LNCaP clone FGC (cell line): ENCODE measurements at places on chromosomes 5 and 9.

GRCh38 chr5:72426019-72426418, 81.2 kb downstream of the ZNF366 start:
- no peak for DNase-seq

DNA sequence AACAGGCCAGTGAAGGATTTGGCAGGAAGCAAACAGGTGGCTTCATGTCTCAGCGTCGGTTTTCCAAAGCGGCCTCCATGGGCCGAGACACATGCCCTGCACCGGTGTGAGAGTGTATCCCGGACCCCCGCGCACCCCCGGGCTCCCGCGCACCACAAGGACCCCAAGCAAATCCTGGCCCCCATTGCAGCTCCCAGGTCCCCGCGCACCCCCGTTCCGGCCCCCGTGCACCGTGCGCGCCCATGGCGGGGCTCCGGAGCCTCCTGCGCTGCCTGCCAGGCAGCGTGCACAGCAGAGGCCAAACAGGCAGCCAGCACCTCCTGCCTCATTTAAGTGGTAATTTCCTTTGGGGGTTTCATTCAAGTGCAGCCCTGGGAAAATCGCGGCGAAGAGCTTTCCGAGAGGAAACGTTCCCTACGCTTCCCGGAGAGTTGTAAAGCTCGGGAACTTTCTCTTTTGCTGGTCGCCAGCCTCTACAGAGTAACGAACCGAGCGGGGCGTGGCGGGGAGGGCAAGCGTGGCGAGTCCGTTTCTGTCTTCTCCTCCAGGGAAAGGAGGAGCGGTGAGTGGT, 145.5 kb upstream of the SLC24A2 start:
- DNase-seq, result no peak

GRCh38 chr9:137256856-137257255, 1.7 kb downstream of the NELFB start:
- DNase-seq, result no peak

DNA sequence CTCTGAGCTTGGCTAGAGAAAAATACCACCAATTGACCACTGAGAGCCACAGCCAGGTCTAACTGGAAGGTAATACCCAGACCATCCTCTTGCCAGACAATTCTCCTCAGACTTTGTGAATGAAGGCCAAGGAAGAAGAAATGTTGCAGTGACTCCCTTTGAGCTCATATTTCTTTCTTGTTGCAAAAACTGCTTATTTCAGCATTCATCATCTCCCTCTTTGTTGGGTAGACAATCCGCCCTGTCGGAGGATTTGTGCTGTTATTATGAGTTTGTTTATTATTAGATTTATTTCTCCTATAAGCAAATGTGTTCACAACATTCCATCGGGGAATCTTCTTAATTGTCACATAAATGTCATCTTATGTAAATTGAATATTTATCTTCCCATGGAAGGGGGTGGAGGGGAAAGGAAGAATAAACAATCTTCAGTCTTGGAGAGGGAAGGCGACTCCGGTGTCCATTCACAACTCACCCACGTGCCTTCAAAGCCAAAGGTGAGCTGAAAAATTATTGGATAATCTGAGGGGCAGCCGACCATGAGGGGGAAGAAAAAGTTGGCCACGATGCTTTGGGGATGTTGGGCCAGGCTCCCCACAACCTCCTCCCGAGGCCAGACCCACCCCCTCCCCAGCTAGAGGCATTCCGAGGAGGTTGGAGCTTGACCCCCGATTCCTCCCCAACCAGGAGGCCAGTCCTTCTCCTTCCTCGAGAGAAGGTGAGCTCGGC, 1.8 kb upstream of the JADE2 start:
- DNase-seq, result no peak

- DNase-seq, result no peak
These were observed 53.7 kb downstream of the ZNF618 start for GRCh38 chr9:113929634-113930389.

- no peak for DNase-seq
These were observed 16.9 kb upstream of the FBP1 start for GRCh38 chr9:94656200-94656599.

- DNase-seq, result no peak
These were observed 35.5 kb upstream of the LRRC14B start for GRCh38 chr5:155651-156410.

DNA sequence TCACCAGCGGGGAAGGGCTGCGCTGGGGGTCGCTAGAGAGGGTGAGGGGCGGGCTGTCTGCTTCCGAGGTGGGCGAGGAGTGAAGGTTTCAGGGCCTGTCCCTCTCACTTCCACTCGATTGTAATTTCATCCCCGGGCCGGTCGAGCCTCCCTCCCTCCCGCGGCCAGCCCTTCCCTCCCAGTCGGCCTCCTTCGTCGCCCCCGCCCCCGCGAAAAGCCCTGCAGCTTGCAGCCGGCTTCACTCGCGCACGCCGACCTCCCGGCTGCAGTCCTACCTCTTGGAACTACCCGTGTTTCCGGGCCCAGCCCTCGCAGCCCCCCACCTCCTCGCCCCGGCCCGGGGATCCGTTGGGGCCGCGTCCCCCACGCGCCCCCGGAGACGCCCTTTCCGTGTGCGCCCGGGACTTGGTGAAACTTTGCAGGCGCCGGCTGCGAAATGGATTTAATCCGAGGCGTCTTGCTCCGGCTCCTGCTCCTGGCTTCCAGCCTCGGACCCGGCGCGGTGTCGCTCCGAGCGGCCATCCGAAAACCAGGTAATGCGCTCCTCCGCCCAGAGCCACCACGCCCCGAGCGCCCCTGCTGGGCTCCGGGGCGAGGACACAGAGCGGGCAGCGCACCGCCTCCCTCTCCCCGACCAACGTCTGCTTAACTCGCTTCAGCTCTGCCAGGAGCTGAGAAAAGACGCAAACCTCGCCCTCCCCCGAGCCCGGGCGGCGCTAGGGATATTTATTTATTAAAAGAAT, at the start of gene EGFLAM:
Gene EGFLAM (plus strand): TSS at position 241 of the 743 bp plus-strand sequence. CDS start 196 bp downstream, at position 437.
- no peak for DNase-seq

DNA sequence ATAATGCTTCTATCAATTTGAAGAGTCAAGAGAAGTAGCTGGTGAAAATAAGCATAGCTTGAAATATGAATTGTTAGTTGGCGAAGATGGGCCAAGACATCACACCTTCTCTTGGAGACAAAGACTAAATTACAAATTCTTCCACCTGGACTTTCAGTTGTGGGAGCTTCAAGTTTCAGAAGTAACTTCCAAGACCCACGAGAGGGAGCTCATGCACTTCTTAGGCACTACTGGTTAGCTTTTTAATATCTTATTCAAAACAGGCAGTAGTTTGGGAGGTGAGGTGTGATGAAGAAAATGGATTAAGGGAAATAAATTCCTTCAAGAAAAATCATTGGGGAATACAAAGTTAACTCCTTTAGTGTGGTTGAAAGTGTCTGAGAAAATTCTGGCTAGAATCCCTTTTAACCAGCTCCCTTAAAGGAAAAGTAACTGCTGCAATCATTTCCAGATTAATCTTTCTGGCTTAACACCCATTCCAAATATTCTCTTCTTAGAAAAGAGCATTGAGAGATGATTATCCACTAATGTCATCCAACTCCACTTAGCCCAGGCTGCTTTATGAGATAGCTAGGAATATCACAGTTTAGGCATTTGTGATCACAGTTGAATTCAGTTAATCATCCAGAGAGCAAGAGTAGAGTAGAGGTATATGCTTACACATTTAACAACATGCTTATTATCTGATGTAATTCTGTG, 139.5 kb upstream of the DMRTA1 start:
- peak; percentile 63 for DNase-seq

GRCh38 chr9:128117613-128118471, 9.7 kb downstream of the PTGES2 start:
- DNase-seq, result peak; percentile 49

- DNase-seq, result no peak
These were observed at the start of gene MAMDC2 for GRCh38 chr9:70043689-70044489. TSS of gene MAMDC2 (plus strand) at chr9:70043848. CDS start at chr9:70044198, 350 bp downstream.

DNA sequence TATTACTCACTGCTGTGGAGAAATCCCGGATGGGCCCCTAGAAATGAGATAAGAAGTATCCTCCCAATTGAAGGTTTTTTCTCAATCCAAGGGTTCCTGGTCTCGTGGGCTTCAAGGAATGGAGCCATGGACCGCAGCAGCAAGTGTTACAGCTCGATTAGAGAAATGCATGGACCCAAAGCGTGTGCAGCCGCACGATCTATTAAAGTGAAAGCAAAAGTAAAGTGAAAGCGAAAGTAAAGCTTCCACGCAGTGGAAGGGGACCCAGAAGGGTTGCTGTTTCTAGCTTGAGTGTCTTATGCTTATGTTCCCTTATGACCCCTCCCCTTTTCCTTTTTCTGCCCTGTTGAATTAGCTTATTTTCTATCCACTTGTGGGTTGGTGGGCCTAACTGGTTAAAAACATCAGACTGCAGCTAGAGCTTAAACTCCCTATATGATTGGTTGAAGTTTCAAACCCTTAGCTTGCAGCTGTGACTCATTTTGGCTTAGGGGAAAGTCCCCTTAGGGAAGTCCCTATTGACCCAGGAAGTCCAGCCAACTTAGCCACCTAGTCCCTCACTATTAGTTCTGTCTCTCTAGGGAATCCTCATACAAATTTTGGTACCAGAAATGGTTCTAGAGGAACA, 1111.8 kb downstream of the TAF11L14 start:
- DNase-seq, result peak; percentile 8

DNA sequence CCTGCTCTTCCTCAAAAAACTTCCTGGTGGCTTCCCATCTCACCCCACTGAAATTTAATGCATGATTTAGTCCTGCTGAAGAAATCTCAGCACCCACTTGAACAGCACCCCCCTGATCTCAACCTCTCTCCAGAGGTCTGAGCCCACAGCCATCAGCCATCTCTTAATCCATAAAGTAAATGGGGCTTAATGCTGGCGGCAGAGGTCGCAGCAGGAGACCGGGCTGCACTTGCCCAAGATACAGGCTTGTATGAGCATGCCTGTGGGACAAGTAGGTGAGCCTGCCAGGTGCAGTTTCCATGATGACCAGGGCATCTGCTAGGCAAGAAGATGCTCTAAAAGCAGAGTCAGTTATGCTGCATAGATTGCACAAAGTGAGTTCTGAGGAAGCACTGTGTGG, 52.4 kb upstream of the CTXN3 start:
- DNase-seq, result no peak

- no peak for DNase-seq
These were observed 746.7 kb upstream of the C9orf72 start for GRCh38 chr9:28319981-28320380.

DNA sequence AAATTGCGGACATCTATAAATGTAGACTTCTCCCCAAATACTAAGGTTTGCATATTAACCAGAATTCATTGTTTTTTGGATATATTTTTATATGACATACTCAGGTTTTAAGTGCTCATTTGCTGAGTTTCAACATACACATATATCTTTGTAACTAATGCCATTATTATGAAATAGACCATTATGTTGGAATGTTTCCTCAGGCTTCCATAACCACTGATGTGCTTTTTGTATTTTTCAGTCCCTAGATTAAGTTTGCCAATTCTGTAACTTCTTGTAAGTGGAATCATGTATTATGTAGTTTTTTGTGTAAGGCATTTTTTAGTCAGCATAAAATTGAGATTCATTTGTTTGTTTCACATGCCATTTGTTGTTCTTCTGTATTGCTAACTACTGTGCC, 32.1 kb downstream of the HSPA4 start:
- no peak for DNase-seq

- no peak for DNase-seq
These were observed 216.1 kb downstream of the MEF2C start for GRCh38 chr5:88666761-88667495.
